ENCODE measurements at places on chromosomes 2 and 18. TPM values are rescaled to one million over a fixed set of nuclear protein-coding genes. Genes with fewer than 3 reads are reported as not detected.

Gene TUBB8B
- not detected for polyA plus RNA-seq

Gene FBXO48
- 0.43 TPM for polyA plus RNA-seq

Gene RAX
- not detected for polyA plus RNA-seq

Gene ERICH2
- polyA plus RNA-seq = not detected

Gene ARHGEF33
- 1.7 TPM for polyA plus RNA-seq

Gene RNF125
- polyA plus RNA-seq = 3.3 TPM

Gene WDR54
- polyA plus RNA-seq = 19.9 TPM

Gene UGT1A9
- not detected for polyA plus RNA-seq

Gene CNNM4
- polyA plus RNA-seq = 4.2 TPM

Gene C1QL2
- polyA plus RNA-seq = 0.10 TPM

Gene CNTNAP5
- polyA plus RNA-seq = not detected

All from aorta (tissue), 5 donors.